ENCODE measurements at places on chromosomes 5 and 9. TPM values are rescaled to one million over a fixed set of nuclear protein-coding genes. Genes with fewer than 3 reads are reported as not detected.

- no peak overlapping the region for H3K27ac ChIP-seq
- H3K4me1 ChIP-seq, result peaks cover 4% of the 10 kb centered on the region
- no peaks in the 10 kb centered on the region for H3K27me3 ChIP-seq
- H3K36me3 ChIP-seq, result no peaks in the 10 kb centered on the region
- no peak overlapping the region for H3K4me3 ChIP-seq
These were observed 101.7 kb upstream of the FCN2 start for GRCh38 chr9:134778841-134779411.

- no peaks in the 10 kb centered on the region for H3K27me3 ChIP-seq
- H3K36me3 ChIP-seq, result no peaks in the 10 kb centered on the region
- H3K4me1 ChIP-seq, result peaks cover 24% of the 10 kb centered on the region
These were observed 236.4 kb downstream of the FANCC start for GRCh38 chr9:95080961-95081647.

DNA sequence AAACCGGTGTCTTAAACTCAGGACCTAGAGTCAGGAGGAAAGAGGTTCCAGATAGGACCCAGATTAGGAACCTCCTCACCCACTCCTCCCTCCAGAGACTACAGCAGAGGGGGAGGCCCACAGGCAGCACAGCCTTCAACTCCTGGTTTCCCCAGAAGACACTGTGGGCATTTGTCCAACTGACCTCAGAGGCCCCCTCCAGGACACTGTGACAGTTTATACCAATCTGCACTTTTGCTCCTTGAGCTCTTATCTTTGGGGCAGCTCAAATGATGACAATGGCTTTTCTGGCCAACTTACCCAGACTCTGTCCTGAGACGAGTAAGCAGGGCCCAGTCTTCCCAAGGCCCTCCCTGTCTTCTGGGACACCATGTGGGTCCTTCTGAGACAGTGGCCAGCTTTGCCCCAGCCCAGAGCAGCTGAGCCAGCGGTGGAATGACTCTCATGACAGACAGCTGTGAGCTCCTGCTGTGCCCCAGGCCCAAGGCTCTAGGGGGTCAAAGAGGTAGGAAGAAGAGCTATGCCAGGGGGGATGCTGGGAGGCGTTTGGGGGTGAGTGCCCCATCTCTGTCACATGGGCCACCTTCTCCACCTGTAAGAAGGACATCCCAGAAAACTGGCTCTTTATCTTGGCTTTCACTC lies 14.3 kb downstream of the OR2V2 start:
- H3K4me1 ChIP-seq, result peaks cover 4% of the 10 kb centered on the region
- no peak for DNase-seq
- no peaks in the 10 kb centered on the region for H3K36me3 ChIP-seq
- H3K27me3 ChIP-seq, result no peaks in the 10 kb centered on the region
- H3K4me3 ChIP-seq, result no peak overlapping the region
- no peak overlapping the region for H3K27ac ChIP-seq

- no peak for DNase-seq
- H3K4me3 ChIP-seq, result no peak overlapping the region
- H3K27me3 ChIP-seq, result no peaks in the 10 kb centered on the region
- H3K36me3 ChIP-seq, result no peaks in the 10 kb centered on the region
- no peak overlapping the region for H3K27ac ChIP-seq
These were observed 172.2 kb upstream of the ZNF608 start for GRCh38 chr5:124918618-124919017.

- H3K27ac ChIP-seq, result no peak overlapping the region
- no peak for DNase-seq
- H3K4me1 ChIP-seq, result no peaks in the 10 kb centered on the region
- H3K27me3 ChIP-seq, result no peaks in the 10 kb centered on the region
- H3K36me3 ChIP-seq, result no peaks in the 10 kb centered on the region
These were observed 208.8 kb upstream of the TARS1 start for GRCh38 chr5:33231935-33232334.

DNA sequence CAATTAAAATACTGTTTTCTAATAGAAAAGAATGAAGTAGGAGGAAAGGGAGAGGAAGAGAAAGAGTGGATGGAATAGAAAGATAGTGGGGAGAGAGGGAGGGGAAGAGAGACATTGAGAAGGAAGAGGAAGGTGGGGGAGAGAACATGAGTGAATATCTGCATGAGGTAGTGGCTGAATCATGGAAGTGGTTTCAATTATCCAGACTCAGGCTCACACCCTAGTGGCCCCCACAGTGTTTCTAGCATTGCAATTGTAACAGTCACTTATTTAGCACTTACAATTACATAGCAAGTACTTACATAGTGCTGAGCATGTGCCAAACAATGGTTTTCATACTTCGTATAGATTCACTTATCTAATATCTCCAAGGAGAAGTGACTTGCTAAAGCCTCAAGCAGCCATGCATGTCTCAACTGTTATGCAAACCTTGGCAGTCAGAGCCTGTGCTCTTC lies 72.7 kb downstream of the CAST start:
- no peak overlapping the region for H3K27ac ChIP-seq
- no peak overlapping the region for H3K4me3 ChIP-seq
- no peaks in the 10 kb centered on the region for H3K36me3 ChIP-seq
- H3K4me1 ChIP-seq, result no peaks in the 10 kb centered on the region
- DNase-seq, result no peak
- no peaks in the 10 kb centered on the region for H3K27me3 ChIP-seq

DNA sequence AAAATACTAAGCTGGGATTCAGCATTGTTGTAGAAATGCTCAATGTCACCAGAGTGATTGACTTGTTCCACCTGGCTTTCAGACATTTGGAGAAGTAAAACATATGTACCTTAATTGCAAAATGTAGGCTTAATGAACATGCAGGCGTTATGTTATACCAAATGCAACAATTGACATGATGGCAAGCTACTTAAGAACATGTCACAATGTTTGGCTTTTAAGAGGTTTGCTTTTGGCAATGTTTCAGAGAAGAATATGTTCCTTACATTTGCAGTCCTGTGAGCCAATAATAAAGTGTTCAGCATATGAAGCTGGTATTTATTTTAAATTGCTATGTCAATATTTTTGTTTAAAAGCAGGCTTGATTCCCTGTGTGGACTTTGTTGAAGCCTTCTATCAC lies 111.7 kb upstream of the NUDT12 start:
- peaks cover 3% of the 10 kb centered on the region for H3K36me3 ChIP-seq
- H3K4me1 ChIP-seq, result no peaks in the 10 kb centered on the region
- no peak overlapping the region for H3K27ac ChIP-seq
- no peak for DNase-seq
- H3K4me3 ChIP-seq, result no peak overlapping the region
- no peaks in the 10 kb centered on the region for H3K27me3 ChIP-seq

- H3K4me1 ChIP-seq, result no peaks in the 10 kb centered on the region
- H3K36me3 ChIP-seq, result no peaks in the 10 kb centered on the region
- H3K27ac ChIP-seq, result no peak overlapping the region
- H3K4me3 ChIP-seq, result no peak overlapping the region
- H3K27me3 ChIP-seq, result no peaks in the 10 kb centered on the region
These were observed 134.8 kb upstream of the PPP1R2B start for GRCh38 chr5:156715287-156715686.

DNA sequence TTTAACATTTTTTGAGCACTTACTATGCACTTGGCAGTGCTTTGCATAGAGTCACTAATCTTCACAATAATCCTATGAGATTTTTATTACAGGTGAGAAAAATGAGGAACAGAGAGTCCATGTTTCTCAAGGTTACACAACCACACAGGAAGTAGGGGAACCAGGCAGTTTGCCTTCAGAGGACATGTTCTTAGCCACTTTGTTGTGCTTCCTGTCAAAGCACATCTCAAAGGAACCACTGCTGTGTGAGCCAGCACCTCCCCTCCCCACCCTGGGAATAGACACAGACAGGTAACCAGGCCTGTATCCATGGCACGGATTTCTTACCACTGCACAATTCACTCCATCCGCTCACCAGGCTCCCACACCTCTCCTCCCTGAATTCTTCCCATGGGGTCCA lies 6.3 kb upstream of the DNAJB5 start:
- H3K36me3 ChIP-seq, result no peaks in the 10 kb centered on the region
- H3K4me1 ChIP-seq, result no peaks in the 10 kb centered on the region
- DNase-seq, result no peak
- no peaks in the 10 kb centered on the region for H3K27me3 ChIP-seq
- no peak overlapping the region for H3K4me3 ChIP-seq

DNA sequence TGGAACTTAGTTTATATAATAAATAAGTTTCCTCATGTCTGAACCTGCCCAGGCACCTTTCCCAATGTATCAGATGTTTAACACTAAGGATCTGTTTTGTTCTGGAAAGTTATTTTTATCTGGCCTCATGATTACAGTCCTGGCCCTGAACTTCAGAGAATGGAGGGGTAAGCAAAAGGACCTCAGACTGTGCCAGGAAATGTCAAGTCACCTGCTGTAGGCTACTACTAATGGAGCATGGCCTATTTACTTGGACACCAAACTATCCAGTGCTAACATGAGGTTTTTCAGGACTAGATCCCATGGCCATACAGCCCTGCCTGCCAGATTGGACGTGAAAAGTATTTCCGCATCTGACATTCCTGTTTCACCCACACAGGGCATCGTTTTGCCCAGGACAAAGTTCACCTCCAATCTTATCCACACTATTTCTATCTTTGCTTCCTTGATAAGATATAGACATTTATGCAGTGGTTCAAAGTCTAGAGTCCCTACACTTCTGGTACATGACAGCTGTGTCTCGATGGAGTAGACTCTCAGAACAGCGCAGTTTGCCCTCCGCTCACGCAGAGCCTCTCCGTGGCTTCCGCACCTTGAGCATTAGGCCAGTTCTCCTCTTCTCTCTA lies at the start of gene BTNL8:
BTNL8 (plus strand) TSS at position 539 of the 626 bp plus-strand sequence. CDS start 152 bp downstream, outside the sequence.
- DNase-seq, result no peak
- H3K27ac ChIP-seq, result no peak within 1 kb of the TSS

DNA sequence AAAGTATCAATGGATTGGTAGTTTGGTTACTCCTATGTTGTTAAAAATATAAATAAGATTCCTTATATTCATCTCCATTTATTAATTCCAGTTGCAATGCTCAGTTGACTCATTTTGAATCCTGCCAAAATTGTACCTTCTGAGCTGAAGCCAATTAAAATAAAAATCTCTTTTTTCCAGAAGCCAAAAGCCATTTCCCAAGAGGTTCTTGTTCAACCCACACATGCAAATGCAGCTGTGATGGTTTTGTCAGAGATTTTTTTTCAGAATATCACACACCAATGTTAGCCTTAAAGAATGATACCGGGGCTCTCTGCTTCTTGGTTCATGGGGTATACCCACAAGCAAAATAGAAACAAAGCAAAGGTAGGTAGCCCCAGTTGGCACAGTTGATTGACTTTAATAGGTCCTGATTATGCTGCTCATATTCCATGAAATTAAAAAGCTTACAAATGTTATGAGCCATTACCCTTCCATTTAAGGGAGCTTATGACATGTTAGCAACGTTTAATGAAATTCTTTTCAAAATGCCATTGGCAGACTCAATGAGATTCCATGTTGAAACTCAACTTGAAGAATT lies 208.0 kb downstream of the SGCD start:
- no peak overlapping the region for H3K27ac ChIP-seq
- no peak for DNase-seq
- H3K4me1 ChIP-seq, result no peaks in the 10 kb centered on the region
- no peaks in the 10 kb centered on the region for H3K36me3 ChIP-seq
- H3K4me3 ChIP-seq, result no peak overlapping the region
- H3K27me3 ChIP-seq, result no peaks in the 10 kb centered on the region

- no peaks in the 10 kb centered on the region for H3K36me3 ChIP-seq
- no peaks in the 10 kb centered on the region for H3K4me1 ChIP-seq
- H3K27ac ChIP-seq, result no peak overlapping the region
- no peak for DNase-seq
- no peak overlapping the region for H3K4me3 ChIP-seq
These were observed 317.6 kb upstream of the TRPC7 start for GRCh38 chr5:136682986-136683385.

DNA sequence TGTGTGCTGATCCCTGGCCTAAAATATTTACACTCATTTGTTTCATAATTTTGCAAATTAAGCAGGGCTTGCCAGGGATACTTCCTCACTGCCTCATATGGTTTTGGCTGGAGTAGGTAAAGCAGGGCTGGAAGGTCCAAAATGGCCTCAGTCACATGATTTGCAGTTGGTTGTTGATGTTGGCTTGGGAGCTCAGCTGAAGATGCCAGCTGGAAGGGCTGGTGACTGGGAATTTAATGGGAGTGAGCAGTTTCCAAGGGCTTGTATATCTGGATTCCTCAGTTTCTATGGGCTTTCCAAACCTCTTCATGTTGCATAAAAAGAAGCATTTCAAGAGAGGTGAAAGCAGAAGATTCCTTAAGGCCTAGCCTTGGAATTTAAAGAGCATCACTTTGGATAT lies 729.3 kb downstream of the CDH18 start:
- no peak overlapping the region for H3K27ac ChIP-seq
- no peak for DNase-seq
- H3K4me3 ChIP-seq, result no peak overlapping the region

GRCh38 chr5:137115152-137115551 lies 384.0 kb downstream of the SPOCK1 start:
- H3K36me3 ChIP-seq, result no peaks in the 10 kb centered on the region
- DNase-seq, result no peak
- no peaks in the 10 kb centered on the region for H3K4me1 ChIP-seq
- H3K4me3 ChIP-seq, result no peak overlapping the region
- H3K27me3 ChIP-seq, result no peaks in the 10 kb centered on the region

DNA sequence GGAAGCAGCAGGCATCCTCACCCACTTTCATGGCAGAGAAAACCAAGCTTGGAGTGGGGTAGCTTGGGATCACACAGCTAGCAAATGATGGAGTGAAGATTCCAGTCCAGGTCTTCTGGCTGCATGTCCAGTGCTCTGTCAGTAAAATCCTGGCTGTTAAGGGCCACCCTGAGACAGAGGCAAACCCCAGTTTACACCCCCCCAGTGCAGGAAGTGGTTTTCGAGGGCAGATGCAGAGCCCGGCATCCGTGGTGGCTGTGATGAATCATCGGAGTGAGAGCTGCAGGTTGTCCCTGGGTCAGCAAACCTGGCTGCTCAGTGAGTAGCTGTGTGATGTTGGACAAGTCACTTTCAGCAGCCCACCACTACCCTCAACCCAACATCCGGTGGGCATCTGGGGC lies 115.4 kb downstream of the RGS3 start:
- H3K36me3 ChIP-seq, result no peaks in the 10 kb centered on the region
- DNase-seq, result no peak
- no peaks in the 10 kb centered on the region for H3K27me3 ChIP-seq
- peaks cover 8% of the 10 kb centered on the region for H3K4me1 ChIP-seq
- no peak overlapping the region for H3K27ac ChIP-seq

DNA sequence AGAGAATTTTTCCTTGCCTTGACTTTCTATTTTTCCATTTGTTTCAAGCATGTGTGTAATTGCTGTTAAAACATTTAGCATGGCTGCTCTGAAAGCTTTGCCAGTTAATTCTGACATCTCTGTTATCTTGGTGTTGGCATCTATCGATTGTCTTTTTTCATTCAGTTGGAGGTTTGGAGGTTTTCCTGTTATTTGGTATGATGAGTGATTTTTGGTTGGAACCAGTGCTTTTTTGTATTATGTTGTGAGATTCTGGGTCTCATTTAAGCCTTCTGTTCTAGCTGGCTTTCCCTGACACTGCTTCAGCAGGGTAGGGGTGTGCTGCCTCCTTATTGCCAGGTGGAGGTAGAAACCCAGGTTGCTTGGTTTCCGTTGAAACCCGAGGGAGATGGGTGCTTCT lies 40.9 kb upstream of the DHFR start:
- no peak overlapping the region for H3K27ac ChIP-seq
- H3K36me3 ChIP-seq, result no peaks in the 10 kb centered on the region
- DNase-seq, result no peak

The CD274 gene
- 10.2 TPM for total RNA-seq

The DNAI1 gene
- 3.8 TPM for total RNA-seq

The IRX4 gene
- total RNA-seq, result not detected

The CMBL gene
- total RNA-seq, result 15.5 TPM

The HRH2 gene
- total RNA-seq, result 4.4 TPM

The LEAP2 gene
- total RNA-seq, result 3.4 TPM

The KCNV2 gene
- total RNA-seq, result not detected

The GPR150 gene
- not detected for total RNA-seq

The DIMT1 gene
- 38.2 TPM for total RNA-seq

The IL5 gene
- total RNA-seq, result not detected

The WDR36 gene
- total RNA-seq, result 28.7 TPM

The SPINK1 gene
- total RNA-seq, result not detected

The LRRC70 gene
- 12.1 TPM for total RNA-seq

The LHX3 gene
- total RNA-seq, result not detected
